ENCODE measurements at places on chromosomes 1 and 21.
A peak's percentile ranks its signal among the peaks of the same experiment; 100 is the strongest.

DNA sequence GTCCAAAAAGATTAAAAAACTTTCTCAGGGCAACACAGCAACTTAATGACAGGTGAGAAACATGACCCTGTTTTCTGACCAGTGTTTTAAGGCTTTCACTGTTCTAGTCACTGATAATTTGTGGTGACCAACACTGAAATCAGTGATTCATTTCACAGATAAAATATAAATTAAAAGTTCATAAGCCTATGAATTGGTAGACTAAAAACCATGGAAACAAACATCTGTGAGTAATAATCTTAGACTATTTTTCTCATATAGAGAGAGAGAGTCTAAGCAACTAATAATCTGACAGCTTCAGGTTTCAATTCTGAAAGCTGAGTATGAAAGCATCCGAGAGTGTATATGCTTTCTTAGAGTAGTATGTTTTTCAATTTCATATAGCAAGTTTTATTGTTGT lies 536.9 kb downstream of the ADGRL2 start:
- no peak for DNase-seq

DNA sequence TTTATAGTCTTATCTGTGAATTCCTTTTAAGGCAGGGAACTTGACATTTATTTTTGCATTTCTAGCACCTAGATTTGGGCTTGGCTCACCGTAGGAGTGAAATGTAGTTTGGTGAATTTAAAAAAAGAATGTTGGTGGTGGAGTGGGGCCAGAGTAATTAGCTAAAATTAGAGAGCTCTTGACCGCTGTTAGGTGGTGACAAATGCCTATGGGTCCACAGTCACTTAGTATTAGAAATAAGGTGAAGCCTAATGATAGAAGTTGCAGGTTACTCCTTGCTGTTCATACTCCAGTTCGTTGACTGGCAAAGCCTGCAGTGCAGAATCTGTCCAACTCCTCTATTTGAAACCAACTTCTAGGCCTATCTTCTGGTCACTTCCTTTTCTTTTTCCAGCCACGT lies 318.8 kb upstream of the NRIP1 start:
- DNase-seq: no peak

DNA sequence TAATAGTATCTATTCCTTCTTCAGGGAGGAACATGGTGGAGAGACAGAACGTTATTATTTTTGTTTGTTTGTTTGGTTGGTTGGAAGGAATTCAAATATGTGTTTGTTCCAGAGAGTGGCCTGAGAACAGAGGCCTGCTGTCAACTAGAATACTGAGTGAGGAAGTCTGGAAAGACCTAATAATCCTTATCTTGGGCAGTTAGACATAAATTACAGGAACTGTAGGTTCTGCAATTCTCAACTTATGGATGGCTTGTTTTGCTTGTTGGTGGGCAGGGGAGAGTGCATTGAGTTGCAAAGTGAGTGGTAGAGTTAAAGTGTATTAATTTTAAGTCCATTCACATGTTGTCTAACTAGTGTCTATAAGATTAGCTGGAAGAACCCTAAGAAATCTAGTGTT lies 197.6 kb downstream of the BACH1 start:
- no peak for DNase-seq

- DNase-seq: no peak
Measured at GRCh38 chr1:85806236-85806965, 98.2 kb upstream of the ZNHIT6 start.

- no peak for DNase-seq
Measured at GRCh38 chr1:159653201-159653600, 61.2 kb downstream of the CRP start.

DNA sequence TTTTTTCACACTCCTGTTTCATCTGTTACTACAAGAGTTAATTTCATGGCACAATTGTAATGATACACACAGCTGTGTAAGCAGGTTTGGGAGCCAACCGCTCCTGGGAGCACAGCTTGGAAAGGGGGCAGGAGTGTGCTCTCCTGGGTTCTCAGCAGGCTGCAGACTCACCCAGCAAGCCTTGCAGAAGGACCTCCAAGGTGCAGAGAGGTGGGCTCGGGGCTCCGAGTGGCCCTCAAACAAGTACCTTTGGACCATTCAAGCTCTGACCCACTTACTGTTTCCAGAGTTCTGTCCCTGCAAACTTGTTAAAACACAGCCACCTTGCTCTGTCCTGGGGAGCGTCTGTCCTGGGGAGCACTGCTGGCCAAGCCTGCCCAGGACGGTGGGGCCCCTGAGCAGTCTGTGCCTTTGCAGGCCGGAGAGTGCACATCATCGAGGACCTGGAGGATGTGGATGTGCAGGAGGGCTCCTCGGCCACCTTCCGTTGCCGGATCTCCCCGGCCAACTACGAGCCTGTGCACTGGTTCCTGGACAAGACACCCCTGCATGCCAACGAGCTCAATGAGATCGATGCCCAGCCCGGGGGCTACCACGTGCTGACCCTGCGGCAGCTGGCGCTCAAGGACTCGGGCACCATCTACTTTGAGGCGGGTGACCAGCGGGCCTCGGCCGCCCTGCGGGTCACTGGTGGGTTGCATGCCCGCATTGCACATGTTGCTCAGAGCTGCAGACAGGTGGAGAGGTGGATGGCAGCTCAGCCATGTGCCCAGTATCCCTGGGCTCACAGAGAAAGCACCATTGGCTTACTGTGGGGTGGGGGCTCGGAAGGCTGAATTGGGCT lies 78.0 kb downstream of the OBSCN start:
- no peak for DNase-seq

DNA sequence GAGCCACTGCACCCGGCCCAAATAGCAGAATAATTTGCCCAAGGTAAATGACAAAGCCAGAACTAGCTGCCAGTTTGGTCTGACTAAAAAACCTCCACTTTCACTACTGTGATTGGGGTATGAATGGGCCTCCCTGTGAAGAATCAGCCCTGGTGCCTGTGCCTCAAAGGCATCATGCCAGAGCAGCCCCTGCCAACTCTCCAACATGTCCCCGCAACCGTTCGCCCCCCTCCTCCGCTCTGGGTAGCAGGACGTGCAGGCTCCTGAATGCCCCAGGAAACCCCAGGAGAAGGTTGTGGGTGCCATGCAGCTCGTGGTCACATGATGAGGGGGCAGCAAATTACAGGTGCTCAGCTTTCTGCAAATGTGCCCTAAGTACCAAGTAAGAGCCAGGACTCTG lies 14.6 kb upstream of the CNTN2 start:
- DNase-seq: no peak

GRCh38 chr1:53678507-53678906 lies 60.5 kb downstream of the GLIS1 start:
- no peak for DNase-seq

- no peak for DNase-seq
Measured at GRCh38 chr1:38133304-38133703, 86.7 kb upstream of the POU3F1 start.

DNA sequence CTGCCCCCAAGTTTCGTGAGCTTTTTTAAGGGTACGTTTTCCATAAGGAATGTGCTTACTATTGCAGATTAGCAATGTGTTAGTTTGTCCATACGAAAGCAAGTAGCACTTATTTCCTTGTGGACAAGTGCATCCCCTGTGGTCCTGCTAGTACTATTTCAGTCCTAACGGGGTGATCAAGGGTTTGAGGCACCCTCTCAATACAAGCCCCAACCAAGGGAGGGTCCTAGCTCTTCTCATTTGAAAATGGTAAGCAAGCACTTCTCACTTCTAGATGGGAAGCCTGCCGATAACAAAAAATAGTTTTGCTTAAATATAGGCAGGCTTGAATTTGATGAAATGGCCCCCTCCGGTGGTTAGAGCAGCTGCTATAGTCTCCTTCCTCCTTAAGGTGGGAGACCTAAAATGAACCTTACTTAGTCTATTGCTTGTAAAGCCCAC lies 64.0 kb upstream of the HMCN1 start:
- peak; percentile 13 for DNase-seq

DNA sequence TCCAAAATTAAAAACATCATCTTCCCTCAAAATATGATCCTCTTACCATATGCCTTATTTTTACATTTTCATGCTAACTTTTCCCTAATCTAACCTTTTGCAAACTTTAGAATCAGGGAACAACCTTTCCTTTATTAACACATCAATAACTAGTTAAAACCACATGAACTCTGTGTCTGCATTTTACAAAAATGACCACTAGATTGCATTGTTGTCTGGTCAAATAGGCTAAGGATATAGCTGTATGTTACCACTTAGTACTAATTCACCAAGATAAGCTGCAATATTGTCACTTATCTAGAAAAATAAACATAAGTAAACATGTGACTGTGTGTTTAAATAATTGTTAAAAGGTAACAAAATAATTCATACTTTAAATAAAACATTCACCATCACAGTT lies 82.3 kb downstream of the DENND1B start:
- no peak for DNase-seq

- DNase-seq: no peak
Measured at GRCh38 chr1:59290193-59290949, 6.5 kb upstream of the FGGY start.

GRCh38 chr1:75085931-75086330 lies 48.3 kb upstream of the LHX8 start:
- no peak for DNase-seq

- no peak for DNase-seq
Measured at GRCh38 chr1:198132060-198132781, 24.6 kb upstream of the NEK7 start.

- DNase-seq: no peak
Measured at GRCh38 chr1:15851210-15852035, 3.9 kb downstream of the SPEN start.

DNA sequence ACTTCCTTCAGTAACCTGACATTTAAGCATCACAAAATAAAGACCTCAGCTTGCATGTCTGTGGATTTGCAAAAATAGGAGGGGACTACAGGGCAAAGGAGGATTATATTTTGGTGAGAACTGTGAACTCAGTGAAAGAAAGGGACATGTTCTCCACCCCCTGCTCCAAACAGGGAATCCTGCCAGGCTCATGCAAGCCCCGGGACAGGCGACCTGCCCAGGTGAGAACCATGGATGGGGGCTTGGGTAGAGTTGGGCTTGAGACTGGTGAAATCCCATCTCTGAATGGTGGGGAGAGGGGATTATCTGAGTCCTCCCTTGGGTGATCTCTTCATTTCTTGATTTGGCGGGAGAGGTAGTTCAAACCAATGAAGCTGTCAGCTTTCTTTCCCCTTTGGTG lies 110.1 kb downstream of the SUSD4 start:
- DNase-seq: no peak

DNA sequence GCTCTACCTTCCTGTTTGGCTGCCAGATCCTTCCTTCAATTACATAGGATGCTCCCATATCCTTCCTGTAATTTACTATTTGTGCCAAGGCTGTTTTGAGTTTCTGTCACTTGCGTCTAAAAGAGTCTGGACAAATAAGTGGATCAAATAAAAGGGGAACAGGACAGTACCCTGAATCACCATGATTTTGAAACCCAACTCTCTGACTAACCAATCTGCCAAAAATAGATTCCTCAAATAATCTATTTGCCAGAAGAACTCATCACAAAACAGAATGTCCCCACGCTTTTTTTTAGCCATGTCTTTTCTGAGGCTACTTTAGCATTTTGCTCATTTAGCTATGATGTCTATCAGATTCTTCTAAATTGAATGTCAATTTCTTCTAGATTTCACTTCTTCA lies 392.6 kb downstream of the NTNG1 start:
- DNase-seq: no peak

DNA sequence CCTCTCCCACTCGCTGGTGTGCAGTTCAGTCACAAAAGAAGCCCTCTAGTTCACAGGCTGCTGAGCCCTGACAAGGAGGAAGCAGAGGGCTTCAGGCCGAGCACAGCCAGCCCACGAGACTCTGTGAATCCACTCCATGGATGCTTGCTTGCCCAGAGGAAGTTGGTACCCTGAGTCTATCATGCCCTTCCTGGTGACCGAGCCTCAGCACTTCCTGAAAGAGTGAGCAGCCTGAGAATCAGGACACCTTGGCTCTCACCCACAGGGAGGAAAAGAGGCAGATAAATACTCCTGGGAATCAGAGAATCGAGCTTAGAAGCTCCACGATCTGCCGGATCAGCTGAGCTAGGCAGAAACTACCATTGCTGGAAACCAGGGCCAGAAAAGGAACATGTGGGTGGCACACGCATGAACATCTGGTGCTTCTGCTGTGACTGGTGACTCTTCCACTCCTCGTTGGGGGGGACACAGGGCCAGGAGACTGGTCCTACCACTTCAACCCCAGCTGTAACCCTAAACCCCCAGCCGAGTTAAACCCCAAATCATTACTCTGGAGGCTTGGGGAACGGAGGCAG lies 376.3 kb upstream of the CAMK1G start:
- no peak for DNase-seq

DNA sequence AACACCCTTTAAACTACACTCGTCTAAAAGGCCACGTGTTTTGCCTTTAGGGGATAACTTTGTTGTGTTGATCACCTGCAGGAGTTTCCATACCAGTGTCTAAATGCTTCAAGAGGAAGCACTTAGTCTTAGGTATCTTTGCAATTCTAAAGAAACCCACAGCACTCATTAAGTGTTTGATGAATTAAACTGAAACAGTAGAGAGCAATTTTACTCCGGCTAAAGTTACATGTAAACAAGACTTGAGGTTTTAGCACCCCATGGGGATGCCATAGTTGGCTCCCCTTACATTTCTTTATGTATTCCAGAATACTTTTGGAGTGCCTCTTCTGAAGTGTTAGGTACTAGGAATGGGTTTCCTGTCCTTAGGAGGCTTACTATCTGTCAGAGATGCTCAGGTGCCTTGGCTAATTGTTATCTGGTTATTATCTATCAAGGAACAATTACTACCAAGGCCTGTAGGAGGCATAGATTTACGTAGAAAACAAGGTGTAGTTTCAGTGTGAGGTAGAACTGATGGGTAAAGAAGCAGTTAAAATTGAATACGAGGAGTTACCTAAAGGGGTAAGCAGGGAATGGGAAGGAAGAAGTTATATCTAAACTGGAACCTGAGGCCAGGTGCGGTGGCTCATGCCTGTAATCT lies 176.8 kb upstream of the SAMSN1 start:
- no peak for DNase-seq

DNA sequence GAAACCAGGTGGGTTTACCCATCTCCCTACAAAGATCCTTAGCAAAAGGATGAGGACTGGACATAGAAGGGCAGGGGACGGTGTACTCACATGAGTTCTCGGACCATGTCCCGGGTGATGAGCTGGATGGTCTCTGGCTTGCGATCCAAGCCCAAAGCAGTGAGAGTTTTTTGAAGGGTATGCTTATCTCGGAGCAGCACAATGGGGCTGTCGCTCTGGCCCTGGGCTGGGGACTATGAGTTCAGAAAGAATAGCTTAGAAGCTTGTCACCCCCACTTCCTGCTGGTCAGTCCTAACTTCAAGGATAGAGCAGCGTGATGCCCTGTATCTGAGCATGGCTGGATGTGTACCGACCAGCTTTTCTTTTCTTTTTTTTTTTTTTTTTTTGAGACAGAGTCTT lies 9.6 kb downstream of the CFAP45 start:
- no peak for DNase-seq

GRCh38 chr21:42302076-42302650 lies 13.0 kb downstream of the TFF3 start:
- no peak for DNase-seq

- DNase-seq: no peak
Measured at GRCh38 chr21:26047279-26047967, 123.1 kb downstream of the APP start.

GRCh38 chr1:100347009-100347966 lies 5.0 kb upstream of the CDC14A start:
- DNase-seq: no peak

Data from stimulated activated CD4-positive, alpha-beta T cell treated with anti-CD3 and anti-CD28 coated beads, Interleukin-15, amount 100 ng/mL, for 1 hour (primary cell).